HS-27A (cell line): ENCODE measurements at places on chromosomes 5 and 9.

DNA sequence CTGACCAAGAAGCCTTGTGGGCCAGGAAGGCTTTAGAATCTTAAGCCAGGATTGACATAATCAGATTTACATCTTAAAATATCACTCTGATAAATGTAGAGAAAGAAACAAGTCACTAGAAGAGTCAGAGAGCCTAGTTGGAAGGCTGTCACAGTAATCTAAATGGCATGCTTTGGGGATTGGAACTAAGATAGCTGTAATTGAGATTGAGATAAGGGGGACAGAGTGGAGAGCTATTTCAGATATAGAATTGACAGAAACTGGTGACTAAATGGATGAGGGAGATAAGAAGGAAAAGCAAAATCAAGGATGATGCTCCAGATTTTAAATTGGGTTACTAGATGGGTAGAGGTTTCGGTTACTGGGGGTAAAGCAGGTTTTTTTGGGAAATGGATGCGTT lies 100.5 kb downstream of the XRCC4 start:
- DNase-seq = no peak

- DNase-seq = no peak
Measured at GRCh38 chr5:44275908-44276307, 113.3 kb downstream of the FGF10 start.

DNA sequence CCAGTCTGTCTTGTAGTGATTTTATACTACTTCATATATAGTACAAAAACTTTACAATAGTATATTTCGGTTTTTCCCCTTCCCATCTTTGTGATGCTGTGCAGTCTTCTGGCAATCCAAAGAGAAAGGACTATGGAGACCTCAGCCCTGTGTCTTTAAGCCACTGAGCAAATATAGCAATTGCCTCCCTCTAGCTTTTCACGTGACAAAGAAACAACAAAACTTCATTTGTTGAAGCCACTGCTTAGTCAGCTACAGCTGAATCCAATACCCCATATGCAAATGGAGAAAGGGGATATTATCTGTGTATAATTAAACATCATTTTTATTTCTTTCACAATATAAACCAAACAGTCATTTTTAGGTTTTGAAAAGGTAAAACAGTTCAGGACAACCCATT lies 142.8 kb upstream of the STK32A start:
- DNase-seq = no peak

GRCh38 chr9:115945009-115945431 lies 208.6 kb upstream of the PAPPA start:
- DNase-seq = no peak

GRCh38 chr5:10432059-10433008 lies 9.3 kb upstream of the ROPN1L start:
- no peak for DNase-seq

GRCh38 chr5:95924720-95925377 lies 36.8 kb downstream of the ELL2 start:
- DNase-seq = no peak

GRCh38 chr5:168649306-168649705 lies 70.1 kb upstream of the PANK3 start:
- no peak for DNase-seq

- DNase-seq = no peak
Measured at GRCh38 chr5:87260604-87261192, 7.0 kb upstream of the RASA1 start.

DNA sequence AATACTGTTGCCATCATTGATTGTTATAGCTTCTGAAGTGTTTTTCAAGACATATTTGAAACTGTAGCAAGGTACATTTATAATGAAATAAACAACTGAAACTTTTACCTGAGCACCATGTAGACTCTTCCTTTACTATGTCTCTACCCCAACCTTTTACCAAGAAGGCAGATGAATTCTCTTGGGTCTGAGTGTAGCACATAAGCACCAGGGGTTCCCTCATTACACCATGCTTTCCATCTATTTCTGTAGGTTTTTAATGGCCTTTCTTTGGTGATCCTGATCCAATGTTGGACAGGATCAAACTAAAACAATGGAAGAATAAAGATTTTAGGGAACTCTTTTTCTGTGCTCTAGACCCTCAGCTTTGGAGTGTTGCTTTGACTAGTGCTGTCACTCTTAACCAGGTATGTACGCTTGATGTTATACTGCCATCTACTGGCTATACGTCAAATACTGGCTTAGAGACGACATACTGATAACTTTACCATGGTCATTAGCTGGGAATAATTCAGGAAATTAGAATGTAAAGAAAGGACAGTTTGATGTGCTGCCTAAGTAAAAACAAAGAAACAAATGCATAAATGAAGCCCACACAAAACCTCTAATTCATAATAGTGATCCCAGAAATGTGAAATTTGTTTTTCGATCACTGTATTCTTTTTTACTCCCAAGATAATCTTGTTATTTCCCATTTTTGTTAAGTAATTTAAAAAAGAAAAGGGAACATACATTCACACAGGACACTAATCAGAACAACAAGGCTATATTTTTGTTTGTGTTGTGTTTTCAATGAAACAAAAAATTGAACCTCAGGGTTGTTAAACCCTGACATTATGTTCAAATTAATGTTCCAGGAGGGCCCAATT lies 30.7 kb downstream of the IFNW1 start:
- peak; percentile 19 for DNase-seq

DNA sequence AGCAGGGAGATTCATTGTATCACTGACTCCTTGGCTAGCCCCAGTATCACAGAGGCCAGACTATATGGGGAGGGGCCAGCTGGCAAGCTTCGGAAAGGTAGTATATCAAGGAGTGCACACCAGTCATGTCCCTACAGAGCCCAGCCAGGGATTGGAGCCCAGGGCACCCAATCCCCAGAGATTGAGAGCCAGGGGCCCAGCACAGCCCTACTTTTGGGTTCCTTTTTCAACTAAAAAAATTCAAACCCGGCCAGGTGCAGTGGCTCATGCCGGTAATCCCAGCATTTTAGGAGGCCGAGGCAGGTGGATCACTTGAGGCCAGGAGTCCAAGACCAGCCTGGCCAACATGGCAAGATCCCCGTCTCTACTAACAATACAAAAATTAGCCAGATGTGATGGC lies 5.4 kb upstream of the MYORG start:
- no peak for DNase-seq
